ENCODE measurements at places on chromosomes 1 and 21.

DNA sequence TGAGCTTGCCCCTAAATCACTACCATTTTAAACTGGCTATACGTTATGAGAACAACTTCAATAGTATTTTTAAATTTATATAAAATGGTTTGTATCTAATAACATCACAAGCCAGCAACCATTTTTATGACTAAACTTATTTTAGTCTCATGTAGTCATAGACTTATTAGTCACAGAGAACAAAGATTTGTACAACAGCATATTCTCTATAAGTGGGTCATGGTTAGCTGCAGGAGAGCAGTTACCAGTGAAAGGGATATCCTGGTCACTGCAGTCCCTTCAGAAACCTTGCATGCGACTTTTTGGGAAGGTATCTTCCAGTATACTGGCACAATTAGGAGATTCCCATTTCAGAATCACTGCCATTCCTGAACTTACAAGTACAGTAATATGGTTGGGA lies 90.0 kb downstream of the HFM1 start:
- no peak for DNase-seq

DNA sequence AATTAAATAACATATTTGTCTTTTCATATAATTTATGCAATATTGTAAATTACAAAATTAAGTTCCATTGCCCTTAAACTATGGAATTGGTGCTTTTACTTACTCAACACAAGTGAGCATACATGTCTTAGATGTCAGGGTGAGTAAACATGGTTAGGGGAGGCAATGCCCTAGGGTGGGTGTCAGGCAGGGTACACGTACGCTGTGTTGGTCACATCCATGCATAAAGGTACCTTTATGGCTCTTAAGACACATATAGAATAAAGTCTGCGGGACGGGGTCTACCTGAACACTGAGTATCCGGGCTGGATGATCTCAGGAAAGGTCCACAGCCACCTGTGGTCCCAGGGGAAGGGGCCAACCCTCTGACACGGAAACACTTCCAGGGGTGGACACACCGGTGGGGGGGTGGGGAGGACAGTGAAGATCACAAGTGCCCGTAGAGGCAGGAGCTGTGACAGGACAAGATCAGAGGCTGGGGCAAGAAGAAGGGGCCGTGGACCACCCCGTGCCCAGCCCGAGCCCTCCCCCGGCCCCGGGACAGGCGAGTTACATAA lies 720 bp downstream of the LIN9 start:
- no peak for DNase-seq

GRCh38 chr1:65289449-65289848 lies 19.9 kb upstream of the DNAJC6 start:
- no peak for DNase-seq

DNA sequence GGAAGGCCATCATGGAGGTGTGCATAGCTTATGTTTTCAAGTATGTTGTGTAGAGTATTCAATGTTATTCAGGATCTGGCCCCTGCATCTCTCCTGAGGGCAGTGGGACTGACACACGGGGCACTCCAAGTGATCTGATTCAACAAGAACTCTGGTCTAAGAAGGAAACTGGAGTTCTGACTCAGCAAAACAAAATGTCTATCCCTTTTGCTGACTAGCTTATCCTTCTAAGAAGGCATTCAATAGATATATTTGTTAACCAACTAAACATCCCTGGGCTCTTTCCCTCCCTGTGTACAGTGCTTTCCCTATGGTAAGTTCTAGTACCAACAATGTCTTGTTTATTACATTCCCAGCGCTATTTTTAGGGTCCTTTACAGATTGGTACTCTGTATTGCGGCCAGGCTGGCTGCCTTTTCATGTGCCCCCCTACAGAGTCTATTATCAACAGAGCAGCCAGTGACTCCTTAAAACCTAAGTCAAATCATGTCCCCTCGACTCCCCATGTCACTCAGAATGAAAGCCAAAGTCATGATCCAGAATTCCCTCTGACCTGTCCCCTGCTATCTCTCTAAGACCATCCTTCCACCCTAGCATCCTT lies 304.9 kb downstream of the KCNH1 start:
- DNase-seq: no peak

- no peak for DNase-seq
Measured at GRCh38 chr1:41447995-41448770, 36.3 kb downstream of the EDN2 start.

- DNase-seq: no peak
Measured at GRCh38 chr1:78972723-78973122, 33.8 kb downstream of the ADGRL4 start.

- DNase-seq: no peak
Measured at GRCh38 chr1:205004351-205004750, 38.7 kb upstream of the CNTN2 start.

- DNase-seq: no peak
Measured at GRCh38 chr1:150295476-150295875, 1.8 kb downstream of the MRPS21 start.

DNA sequence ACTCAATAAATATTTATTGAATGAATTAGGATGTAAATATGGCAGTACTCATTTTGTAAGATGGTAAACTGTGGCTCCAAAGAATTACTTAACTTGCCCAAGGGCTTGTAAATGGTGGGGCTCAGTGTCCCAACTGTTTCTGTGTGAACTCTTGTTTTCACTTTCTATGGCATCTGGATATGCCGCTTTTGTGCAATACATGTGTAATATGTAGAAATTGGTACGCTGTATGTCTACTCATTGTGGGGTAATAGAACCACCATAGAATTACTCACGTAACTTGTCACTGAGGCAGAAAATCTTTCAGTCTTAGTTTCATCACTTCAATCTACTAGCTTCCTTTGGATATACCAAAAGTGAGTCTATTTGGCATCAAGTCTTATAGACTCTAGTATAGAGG lies 977 bp downstream of the PRPF3 start:
- DNase-seq: no peak

DNA sequence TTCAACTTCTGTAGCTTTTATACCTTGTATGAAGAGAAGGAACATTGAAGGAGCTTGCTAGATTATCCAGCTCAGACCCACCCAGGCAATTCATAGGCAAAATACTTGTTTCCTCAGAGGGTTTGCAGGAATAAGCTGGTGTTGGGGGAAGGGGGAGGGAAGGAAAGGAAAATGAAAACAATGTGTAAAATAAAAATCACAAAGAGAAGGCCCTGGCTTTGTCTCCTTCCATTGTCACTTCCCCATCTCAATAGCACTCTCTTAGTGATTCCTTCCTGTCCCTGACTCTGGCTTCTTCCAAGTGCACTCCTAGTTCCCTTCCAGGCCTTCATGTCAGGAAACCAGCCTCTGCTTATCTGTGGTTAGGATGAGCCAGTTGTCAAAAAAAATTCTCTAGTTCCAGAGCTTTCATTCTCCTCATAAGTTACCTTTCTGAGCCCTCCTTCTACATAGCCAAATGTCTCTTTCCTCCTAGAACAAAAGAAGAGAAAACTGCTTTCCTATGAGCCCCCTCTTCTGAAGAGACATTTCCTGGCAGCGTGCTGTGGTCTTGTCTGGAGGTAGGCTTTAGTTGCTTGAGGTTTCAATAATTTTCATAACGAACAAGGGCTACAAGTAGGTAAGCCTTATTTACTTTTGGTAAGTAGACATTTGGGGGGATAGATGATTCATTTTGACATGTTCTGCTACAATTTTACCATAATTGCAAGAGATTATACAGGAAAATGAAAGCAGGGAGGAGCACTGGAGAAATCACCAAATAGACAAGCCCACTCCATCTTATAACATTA lies 45.7 kb downstream of the FASLG start:
- no peak for DNase-seq

GRCh38 chr1:20552728-20553445 lies 514 bp downstream of the FAM43B start:
- no peak for DNase-seq

- DNase-seq: no peak
Measured at GRCh38 chr1:219917281-219917680, 11.1 kb downstream of the SLC30A10 start.

DNA sequence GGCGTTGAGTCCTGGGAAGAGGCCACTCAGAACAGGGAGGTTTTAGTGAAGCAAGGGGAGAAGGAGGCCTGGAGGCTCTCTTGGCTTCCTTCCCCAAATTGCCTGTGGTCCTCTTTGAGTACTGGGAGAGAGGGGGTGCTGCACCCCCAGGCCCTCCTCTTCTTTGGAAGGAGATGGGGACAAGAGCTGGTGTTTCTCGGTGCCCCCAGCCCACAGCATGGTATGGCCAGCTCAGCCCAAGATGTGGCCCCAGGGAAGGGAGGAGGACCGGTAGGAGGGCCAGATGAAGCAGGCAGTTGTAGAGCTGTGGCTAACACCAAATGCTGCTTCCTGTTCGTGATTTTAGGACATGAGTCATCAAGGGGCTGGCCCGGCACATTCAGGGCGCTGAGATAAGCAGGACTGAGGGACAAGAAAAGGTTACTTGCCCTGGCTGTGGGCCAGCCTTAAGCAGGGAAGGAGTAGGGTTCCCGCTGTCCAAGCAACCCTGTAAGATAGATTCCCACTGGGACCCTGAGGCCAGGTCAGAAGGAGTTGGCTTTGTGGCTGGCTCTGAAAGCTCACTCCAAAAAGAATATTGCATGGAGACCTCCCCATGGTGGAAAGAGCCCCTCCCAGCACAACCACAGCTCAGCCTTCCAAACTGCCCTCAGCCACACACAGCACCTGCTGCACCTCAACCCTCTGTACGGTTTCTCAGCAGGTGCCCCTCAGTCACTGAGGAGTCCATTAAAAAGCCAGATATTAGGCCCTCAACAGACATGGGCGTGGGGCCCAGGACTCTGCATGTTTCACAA lies 4.9 kb upstream of the TNFRSF1B start:
- no peak for DNase-seq

DNA sequence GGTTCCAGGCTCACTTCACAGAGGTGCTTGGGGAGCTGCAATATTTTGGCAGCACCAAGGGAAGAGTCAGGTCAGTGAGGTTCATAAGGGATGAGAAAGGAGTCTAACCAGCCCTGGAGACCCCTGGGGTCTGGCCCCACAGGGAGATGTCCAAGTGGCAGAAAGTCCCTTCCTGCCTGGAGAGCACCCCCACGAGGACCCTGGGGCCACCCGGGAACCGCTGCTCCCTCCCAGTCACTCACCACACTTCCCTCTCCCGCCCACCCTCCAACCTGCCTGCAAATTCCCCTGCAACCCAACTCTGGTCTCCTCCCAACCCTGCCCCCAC lies 6.5 kb upstream of the ITGB2 start:
- no peak for DNase-seq

DNA sequence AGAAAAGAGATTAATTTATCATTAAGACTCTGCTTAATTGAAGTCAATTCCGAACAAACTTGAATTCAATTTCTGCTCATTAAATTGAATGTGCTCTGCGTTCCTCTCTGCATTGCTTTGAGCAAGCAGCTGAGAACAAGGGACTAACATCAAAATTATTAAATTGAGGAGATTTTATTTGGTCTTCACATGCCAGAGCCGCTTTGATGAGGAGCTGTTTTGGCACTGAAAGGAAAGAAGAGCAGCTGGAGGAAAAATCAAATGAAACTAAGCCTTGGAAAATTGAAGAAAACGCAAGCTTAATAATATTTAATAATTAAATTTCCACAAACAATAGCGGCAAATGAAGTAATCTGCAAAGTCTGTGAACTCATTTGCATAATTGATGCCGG lies 222.0 kb upstream of the PKN2 start:
- no peak for DNase-seq

- no peak for DNase-seq
Measured at GRCh38 chr1:58986996-58987767, 203.3 kb upstream of the JUN start.

- no peak for DNase-seq
Measured at GRCh38 chr1:202798792-202799331, 9.4 kb downstream of the KDM5B start.

GRCh38 chr1:29245876-29246275 lies 9.6 kb downstream of the PTPRU start:
- no peak for DNase-seq

DNA sequence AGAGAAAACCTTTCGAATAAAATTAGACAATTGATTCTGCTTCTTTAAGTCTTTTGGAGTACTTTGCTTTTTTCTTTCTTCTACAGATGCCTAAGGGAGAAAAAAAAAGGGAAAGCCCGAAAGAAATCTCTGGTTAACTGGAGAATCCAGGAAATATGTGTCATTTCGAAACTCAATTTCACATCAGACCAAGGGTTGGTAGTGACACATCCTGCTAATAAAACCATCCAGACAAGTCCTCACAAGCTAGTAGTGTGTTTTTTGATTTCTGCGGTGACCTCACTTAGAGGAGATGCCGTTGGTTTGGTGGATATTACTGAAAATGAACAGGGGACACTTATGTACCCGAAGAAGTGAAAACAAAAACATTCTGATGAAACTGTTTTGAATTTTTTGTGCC lies 726.5 kb upstream of the ADAMTS5 start:
- DNase-seq: no peak

DNA sequence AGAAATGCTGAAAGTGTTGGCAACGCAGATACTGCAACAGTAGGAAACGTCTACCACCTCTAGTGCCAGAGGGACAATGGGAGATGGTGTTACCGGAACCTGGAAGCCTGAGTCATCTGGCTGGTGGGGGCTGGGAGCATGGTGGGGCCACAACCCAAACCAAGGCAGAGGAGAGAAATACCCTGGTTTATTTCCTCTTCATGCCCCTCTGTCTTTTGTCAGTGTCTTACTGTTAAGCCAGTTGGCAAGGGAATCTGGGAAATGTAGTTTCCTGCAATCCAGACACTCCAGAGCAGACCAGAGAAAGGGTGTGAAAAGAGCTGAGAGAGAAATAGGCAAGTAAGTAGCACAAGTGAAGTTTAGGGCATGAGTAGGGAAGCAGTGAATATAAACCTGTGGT lies 14.8 kb downstream of the DNTTIP2 start:
- DNase-seq: no peak

DNA sequence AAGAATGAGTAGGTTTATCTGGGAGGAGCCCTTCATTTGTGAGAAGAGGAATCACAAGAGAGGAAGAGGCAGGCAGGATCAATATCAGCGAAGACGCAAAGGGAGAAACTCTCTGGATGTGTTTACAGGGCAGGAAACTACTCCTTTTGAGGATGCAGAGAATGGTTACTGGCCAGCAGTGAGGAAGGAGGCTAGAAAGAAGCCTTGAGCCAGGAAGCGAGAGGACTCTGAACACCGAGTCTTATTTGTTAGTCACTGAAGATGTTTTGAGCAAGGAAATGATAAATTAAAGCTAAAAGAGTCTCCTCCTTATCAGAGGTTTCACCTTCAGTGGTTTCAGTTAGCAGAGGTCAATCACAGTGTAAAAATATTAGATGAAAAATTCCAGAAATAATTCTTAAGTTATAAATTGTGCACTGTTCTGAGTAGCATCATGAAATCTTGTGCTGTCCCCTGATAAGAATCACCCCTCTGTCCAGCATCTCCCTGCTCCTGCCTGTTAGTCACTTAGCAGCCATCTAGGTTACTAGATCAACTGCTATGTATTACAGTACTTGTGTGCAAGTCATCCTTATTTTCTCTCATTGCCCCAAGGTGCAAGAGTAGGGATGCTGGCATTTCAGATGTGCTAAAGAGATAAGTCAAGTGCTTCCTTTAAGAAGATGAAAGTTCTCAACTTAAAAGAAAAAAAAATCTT lies 43.5 kb downstream of the WLS start:
- no peak for DNase-seq

GRCh38 chr1:43783096-43783670 lies 75.8 kb downstream of the ST3GAL3 start:
- no peak for DNase-seq

- DNase-seq: no peak
Measured at GRCh38 chr1:202056644-202057334, 46.4 kb downstream of the ELF3 start.

- no peak for DNase-seq
Measured at GRCh38 chr1:57839067-57839466, 415.2 kb upstream of the DAB1 start.

- no peak for DNase-seq
Measured at GRCh38 chr1:211420389-211420788, 71.6 kb downstream of the RD3 start.
